ENCODE measurements at places on chromosomes 1 and 21.

DNA sequence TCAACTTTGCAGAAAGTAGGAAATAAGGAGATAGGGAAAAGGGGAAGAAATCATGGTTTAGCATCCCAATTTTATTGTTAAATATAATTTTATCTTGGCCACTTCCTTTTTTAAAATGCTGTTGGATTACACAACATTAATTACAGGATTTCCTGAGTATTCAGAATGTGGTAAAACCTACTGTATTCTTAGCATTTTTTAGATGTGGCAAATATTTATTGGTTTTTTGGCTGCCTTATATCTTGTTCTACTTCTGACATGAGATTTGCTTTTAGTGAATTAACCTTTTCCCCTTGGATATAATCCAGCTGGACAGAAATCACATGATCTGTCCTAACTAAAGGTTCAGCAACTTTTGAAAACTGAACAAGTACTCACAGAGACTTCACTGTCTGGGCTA lies 104.9 kb downstream of the PTGS2 start:
- no peak for ATAC-seq

DNA sequence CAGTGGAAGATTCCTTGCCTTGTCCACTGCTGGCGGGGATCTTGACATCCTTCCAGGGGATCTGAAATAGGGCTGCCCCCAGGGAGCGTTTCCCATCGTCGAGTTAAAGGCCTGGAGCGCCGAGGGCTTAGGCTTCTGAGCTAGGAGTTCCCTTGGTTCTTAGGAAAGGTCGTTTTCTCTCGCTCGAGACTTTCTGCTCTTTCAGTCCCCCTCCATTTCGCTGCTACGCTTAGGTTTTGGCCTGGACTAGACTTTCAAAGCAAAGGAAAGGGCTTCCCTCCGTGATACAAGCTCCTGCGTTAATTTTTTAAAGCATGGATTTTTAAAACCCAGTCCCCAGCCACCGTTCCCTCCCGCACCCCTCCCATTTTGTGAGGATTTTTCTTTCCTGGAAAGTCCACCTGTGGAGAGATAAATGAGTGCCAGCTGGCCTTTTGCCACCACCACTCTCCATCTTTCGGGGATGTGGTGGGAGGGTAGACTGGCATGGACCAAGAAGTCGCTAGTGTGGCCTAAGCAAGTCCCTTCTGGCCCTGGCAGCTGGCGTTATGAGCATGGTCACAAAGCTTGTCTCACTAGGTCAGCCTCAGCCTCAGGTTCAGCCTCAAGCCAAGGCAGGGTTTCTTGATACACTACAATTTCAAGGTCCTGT lies 9.2 kb downstream of the NR5A2 start:
- ATAC-seq = no peak

- ATAC-seq = no peak
Observed at GRCh38 chr1:105865546-105865945, 1190.9 kb upstream of the PRMT6 start.

GRCh38 chr1:172492421-172492820 lies 40.5 kb upstream of the SUCO start:
- ATAC-seq = no peak

DNA sequence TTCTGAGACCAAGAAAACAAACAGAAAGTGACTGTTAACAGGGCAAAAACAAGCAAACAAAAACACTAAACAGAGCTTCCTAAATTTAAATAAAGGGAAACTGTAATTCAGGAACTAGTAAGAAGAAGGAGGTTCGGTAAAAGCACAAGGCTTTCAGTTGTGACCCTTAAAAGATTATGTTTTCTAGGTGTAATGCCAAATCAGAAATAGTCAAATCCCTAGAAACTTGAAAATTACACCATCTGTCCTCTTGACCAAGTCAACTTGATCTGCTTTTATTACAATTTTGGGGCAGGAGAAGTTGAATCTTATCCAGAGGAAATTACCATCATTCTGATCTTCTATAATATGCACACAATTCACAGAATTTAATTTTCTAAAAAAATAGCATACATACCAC lies 754.0 kb upstream of the ADGRL4 start:
- ATAC-seq = no peak

DNA sequence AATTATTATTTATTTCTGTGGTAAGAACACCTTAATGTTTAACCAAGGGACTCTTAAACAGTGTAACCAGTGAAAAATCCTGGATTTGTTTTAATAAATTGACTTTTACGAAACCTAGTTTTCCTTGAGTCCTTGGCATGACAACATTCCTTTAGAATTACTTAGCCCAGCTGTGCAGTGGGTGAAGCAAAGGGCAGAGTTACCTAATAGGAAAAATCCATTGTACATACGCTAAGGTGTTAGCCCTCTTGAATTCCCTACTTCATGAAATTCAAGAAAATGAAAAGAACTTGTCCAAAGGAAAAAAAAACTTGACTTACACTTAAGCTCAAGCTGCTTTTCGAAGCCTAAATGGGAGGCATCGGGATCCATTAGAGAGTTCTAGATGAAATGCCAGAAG lies 852.0 kb upstream of the ADAMTS5 start:
- no peak for ATAC-seq

- ATAC-seq = no peak
Observed at GRCh38 chr1:224795591-224795990, 133.9 kb upstream of the DNAH14 start.

DNA sequence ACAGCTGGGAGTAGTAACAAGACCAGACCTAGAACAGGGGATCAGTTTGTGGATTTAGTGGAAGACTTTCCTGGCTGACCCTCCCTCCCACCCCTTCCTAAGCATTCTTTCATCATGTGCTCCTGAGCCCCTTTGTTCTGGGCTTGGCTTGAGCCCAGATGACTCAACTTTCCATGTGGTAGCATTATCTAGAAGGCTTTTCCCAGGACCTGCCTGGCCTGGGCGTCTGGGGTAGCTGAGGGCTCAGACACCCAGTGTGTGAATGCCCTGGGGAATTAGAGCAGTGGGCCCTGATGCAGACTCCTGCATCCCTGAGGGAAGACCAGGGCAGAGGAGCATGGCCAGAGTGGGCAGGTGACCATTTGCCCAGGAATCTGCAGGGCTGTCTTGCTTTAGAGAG lies 44.1 kb upstream of the TSPAN2 start:
- ATAC-seq = no peak

All from activated CD4-positive, CD25-positive, alpha-beta regulatory T cell treated with anti-CD3 and anti-CD28 coated beads, Interleukin-2, amount 50 U/mL, for 24 hours (primary cell).